Fibroblast of the aortic adventitia (primary cell): ENCODE measurements at places on chromosomes 11 and 22. TPM values are rescaled to one million over a fixed set of nuclear protein-coding genes. Genes with fewer than 3 reads are reported as not detected.

- DNase-seq = no peak
Observed at GRCh38 chr11:19237813-19238212, 2.9 kb downstream of the E2F8 start.

DNA sequence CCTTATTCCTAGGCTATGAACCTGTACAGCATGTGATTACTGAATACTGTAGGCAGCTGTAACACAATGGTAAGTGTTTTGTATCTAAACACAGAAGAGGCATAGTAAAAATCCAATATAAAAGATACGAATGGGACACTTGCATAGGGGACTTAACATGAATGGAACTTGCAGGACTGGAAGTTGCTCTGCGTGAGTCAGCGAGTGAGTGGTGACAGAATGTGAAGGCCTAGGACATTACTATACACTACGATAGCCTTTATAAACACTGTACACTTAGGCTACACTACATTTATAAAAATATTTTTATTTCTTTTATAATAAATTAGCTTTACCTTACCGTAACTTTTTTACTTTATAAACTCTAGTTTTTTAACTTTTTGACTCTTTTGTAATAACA, 81.1 kb downstream of the PGR start:
- DNase-seq = no peak

The PYGM gene
- total RNA-seq = 0.63 and 1.7 TPM in 2 replicates

The RIC3 gene
- not detected in 2 replicates for total RNA-seq

The ANGPTL5 gene
- 0.09 and 0.90 TPM in 2 replicates for total RNA-seq
